ENCODE measurements at places on chromosomes 2 and 18. TPM values are rescaled to one million over a fixed set of nuclear protein-coding genes. Genes with fewer than 3 reads are reported as not detected.

GRCh38 chr18:77106331-77106730 lies 26.3 kb downstream of the MBP start:
- DNase-seq: no peak

GRCh38 chr18:53859764-53860163 lies 364.7 kb downstream of the MBD2 start:
- no peak for DNase-seq

Gene IL36RN
- not detected for polyA plus RNA-seq

Gene BCL11A
- 15.3 TPM for polyA plus RNA-seq

Gene LOXL3
- polyA plus RNA-seq: 12.4 TPM

Gene RAX
- polyA plus RNA-seq: not detected

Gene RAD51AP2
- polyA plus RNA-seq: 0.17 TPM

- DNase-seq: no peak
Measured at GRCh38 chr18:1599196-1599595, 694.5 kb downstream of the ADCYAP1 start.

- DNase-seq: no peak
Measured at GRCh38 chr2:219419331-219420197, 1.4 kb downstream of the DES start.

DNA sequence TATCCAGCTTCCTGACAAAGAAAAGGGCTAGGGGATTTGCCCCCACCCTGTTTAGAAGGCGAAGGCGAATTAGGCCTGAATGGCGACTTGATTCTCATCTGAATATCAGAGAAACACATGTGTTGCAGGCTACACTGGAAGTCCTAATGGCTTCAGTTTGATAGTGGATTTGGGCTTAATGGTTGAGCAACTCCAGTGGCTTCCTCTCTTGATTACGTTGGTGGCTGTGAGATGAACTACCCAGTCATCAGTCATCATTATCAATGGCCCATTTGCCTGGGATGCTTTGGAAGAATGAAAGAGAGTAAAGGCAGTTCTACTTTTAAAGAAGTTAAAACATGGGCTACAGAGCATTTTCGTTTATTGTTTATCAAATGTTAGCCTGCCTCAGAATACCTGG lies 60.9 kb upstream of the IL1R1 start:
- DNase-seq: no peak

DNA sequence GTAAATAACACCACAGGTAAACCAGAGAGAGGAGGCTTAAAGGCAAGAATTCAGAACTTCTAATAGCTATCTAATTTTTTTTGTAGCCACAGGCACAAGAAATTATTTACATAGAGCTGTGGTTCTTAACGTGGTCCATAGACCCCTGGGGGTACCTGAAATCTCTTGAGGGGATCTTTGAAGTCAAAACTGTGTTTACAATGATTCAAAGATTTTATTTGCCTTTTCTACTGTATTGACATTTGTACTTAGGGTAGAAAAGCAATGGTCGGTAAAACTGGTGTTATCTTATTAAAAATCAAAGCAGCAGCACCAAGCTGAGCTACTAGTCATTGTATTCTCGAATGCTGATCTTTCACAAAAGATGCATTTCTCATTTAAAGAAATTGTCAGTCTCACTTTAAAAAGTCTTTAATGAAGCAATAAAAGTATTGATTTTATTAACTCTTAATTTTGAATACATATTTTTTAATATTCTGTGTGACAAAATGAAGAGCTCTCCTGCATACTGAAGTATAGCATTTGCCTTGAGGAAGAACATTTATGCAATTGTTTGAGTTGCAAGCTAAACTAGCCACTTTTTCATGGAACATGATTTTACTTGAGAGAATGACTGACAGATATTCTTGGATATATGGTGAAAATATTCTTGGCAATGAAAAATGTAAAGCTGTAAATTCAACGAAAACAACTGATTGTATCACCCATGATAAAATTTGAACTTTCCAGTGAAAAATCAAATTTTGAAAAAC lies 25.6 kb upstream of the KLHL14 start:
- DNase-seq: no peak

GRCh38 chr2:133334923-133335322 lies 233.3 kb downstream of the NCKAP5 start:
- DNase-seq: no peak

Gene ITGA4
- 39.4 TPM for polyA plus RNA-seq

GRCh38 chr2:158619496-158619895 lies 162.7 kb downstream of the PKP4 start:
- DNase-seq: no peak

DNA sequence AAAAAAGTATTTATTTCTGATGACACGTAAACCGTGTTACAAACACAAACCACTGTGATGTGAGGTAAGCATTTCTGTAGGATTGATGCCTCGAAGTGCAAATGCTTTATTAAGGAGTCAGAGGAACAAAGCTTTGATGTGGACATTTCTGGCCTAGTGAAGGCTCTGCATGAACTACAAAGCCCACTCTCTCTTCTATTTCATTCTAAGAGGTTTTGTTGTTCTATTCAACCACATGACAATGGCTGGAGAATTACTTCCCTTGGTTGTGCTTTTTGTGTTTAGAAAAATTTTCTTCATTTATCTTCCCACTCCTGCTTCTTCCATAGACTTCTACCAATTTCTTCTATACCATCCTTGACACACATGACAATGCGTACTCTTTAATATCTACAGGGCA lies 125.7 kb upstream of the CCDC195 start:
- DNase-seq: no peak
